T-helper 9 cell (primary cell): ENCODE measurements at places on chromosomes 6 and 20.

- DNase-seq, result peak; percentile 52
Observed at GRCh38 chr6:44268095-44268628, 2.1 kb upstream of the TMEM151B start.

GRCh38 chr6:30679765-30680535 lies 6.5 kb downstream of the PPP1R18 start:
- DNase-seq, result no peak

GRCh38 chr6:141664744-141665143 lies 468.0 kb upstream of the GJE1 start:
- DNase-seq, result no peak

GRCh38 chr6:53279293-53279692 lies 69.5 kb downstream of the ELOVL5 start:
- DNase-seq, result no peak

DNA sequence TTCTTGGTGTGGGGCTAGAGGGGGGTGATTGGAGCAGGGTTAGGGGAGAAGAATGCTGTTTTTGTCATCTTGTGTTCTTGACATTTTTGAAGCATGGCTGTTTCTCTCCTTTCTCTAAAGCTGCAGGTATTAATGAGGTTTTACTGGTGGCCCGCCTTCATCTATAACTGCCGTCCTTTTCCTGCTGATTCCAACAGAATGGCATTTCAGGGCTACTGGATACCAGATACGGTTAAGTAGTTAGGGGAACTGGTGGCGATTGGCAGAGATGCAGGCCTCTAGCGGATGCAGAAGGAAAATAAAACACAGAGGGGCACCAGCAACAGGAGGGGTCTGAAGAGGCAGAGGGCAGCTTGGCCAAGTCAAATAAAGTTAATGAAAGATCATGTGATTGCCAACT lies 89.7 kb upstream of the EEF1E1 start:
- no peak for DNase-seq

- DNase-seq, result no peak
Observed at GRCh38 chr6:17470938-17471327, 77.5 kb downstream of the CAP2 start.

DNA sequence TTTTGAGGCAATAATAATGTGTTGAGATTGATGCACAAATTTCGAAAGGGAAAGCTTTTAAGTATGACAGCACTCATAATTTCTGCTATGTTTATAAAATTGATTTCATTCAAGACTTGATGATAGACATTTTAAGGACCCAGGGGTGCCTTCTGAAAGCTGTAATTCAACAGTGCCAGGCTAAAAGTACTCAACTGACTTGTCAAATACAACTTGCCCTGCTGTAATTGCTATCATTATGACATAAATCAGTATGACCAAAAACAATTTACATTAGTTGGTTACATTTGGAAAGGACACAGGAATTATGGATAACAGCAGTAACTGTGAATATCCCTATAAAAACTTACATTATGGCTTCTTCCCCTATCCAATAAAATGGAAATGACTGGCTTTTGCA lies 178.9 kb downstream of the MMUT start:
- no peak for DNase-seq

- DNase-seq, result no peak
Observed at GRCh38 chr6:74976026-74976425, 229.8 kb downstream of the COL12A1 start.

- DNase-seq, result no peak
Observed at GRCh38 chr20:61459705-61460104, 207.6 kb downstream of the CDH4 start.

DNA sequence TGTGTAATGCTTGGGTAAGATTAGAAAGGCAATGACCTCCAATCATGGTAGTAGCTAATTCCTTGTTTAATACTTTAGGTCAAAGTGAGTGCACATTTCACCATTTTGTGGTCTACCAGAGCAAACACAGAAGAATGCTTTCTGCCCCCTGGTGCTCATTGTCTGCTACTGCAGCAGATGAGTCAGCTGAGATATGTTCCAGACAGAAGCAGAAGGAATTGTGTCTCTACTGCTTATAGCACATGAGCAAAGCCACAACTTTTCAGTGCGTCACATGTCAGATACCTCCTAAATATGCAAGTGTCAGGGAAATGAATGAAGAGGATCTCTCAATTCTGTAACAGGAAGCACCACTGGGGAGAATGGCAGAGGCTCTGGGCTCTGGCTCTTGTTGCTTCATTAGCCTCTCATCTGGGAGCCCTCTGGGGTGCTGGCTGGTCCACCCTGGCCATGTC lies 308.9 kb downstream of the ALDH8A1 start:
- peak; percentile 62 for DNase-seq

DNA sequence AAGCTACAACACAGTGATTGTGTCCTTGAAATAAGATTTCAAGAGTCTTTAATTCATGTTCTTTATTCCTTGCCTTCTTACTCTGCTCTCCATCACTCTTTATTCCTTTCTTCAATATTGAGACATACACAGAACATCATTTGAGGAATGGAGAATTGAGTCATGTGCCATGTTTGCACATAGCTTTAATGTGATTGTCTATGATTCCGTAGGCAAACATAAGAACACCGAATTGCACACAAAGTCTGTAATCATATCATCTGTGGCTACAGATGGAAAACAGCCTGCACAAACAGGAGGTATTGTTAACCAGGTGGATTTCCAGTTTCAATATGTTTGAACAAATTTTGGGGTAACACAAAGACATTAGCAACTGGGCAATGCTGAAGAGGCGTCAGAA lies 571.6 kb upstream of the GJE1 start:
- no peak for DNase-seq

DNA sequence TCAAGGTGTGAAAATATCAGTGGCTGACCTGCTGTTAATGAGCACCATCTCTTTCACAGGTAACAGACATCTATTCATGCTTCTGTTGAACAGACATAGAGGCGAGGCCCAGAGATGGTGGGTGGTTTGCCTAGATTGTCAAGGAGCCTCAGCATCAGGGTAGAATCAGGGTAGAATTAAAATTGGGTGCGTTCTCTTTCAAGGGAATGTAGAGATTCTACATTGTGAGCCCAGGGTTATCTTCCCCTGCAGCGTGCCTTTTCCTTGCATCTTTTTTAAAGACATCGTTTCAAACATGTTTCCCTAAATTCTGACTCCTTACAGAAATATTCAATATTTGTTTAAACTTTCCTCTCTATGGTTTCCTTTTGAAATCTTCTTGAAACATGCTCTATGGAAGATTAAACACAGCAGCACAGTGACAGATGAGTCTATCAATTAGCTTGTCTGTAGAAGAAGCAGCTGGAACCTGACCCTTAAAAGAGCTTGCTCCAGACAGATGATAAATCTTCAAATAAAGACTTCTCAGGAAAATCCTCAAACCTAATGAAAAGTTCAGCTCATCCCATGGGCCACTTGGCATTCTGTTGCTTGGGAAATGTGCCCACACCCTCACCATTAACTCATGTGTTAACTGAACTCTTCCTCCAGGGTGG lies 119.8 kb downstream of the IPCEF1 start:
- DNase-seq, result no peak
